Stimulated activated CD8-positive, alpha-beta memory T cell treated with anti-CD3 and anti-CD28 coated beads, Interleukin-12 subunit alpha, Interleukin-12 subunit beta, amount 100 ng/mL, for 1 hour (primary cell): ENCODE measurements at places on chromosomes 6 and 20.

DNA sequence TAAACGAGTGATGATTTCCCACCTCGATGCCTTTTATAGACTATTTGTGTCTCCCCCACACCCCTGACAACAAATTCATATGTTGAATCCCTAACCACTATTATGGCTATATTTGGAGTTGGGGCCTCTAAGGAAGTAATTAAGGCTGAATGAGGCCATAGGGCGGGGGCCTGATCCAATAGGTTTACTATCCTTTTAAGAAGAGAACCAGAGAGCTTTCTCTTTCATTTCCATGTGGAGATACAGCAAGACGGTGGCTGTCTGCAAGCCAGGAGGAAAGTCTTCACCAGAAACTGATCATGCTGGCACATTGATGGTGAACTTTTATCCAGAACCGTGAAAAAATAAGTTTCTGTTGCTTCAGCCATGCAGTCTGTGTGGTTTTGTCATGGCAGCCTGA is 38.9 kb upstream of the CLIC5 start:
- DNase-seq = no peak

DNA sequence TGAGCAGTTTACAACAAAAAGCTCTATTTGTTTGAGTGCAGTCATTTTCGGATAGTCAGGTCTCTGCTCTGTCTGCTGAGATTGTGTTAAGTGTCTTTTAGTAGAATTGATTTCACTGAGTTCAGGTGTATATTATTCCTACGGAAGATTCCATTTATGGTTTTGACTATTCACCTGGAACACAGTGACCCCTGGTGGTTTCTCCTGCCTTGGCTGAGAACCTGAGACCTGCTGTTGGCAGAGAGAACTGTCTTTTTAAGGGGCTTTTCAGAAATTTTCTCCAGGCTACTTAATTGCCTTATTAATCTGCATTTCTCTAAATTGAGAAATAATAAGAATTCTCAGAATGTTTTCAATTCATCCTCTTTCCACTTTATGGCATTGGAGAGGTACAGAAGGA is 508.0 kb downstream of the TBC1D32 start:
- DNase-seq = no peak

DNA sequence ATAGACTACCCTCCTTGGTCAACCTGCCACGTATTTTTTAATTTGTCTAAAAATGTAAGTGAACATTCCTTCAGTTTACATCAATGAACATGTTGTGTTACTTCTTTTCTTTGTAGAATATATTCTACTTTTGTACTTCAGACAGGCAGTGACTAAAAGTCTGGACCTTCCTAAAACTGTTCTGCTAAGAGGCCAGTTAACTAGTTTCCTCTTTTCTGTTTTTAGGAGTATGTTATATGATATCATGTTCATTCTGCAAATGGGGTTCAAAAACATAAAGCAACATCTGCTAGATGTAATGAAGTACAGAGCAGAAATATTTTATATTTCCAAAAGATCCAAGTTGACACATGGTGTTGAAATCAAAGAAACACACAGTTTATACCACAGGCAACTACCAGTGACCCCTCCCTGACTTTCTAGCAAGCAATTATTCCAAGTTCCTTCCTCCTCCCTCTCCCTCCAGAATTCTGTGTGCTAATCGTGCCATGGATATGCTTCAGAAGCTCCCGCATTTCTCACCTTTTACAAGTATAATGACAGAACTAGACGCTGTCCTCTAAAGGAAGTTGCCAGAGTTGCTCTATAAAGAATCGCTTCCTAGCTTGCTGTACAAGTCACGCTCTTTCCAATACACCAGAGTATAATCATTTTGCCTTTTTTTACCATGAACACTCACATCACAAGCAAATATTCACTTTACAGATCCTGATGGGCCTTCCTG is 64.7 kb downstream of the ARHGAP18 start:
- no peak for DNase-seq

GRCh38 chr6:121886223-121886830 is 450.9 kb downstream of the GJA1 start:
- DNase-seq = no peak

- no peak for DNase-seq
Measured at GRCh38 chr6:3526962-3527650, 70.3 kb upstream of the SLC22A23 start.

DNA sequence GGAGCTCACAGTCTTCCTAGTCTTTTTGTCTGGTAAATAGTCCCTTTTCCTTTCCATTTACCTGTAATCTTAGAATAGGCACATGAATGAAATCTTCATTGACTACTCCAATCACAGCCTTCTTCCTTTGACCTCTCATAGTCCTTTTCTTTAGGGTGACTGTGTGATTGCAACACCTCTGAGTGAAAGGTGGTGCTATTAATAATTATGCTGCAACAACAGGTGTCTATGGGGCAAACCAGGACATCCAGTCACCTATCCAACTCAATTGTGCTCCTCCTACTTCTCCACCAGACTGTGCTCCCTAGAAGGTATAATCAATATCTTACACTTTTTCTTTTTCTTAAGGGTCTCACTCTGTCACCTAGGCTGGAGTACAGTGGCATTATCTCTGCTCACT is 29.4 kb downstream of the RIPOR2 start:
- no peak for DNase-seq

DNA sequence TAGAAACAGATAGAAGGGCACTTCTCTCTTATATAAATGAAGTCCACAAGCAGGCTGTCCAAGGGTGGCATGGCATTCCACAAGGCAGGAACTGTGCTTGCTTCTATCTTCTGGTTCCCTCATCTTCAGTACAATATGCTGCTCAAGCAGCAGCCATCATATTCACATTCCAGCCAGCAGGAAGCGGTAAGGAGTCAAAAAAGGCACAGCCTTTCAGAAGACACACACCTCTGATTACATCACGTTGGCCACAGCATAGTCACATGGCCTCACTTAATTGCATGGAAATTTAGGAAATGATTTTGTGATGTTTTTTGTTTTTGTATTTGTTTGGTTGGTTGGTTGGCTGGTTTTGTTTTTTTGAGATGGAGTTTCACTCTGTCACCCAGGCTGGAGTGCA is 19.0 kb downstream of the REM1 start:
- DNase-seq = no peak

DNA sequence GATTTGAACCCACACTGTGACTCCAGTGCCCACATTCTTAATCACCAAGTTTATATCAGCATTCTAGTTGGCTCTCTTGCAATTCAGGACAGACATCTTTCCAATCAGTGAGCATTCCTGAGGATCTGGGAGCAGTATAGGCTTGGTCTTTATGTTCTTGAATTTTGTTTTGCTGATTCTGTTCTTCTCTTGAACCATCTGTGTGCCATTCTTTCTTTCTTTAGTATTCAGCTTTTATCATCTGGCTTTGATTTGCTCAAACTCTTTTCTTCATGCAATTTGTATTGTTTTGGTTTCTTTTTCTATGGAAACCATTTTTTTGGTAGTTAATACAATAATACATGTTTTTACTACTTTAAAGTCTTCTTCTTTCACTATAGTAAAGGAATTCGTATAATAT is 162.4 kb downstream of the CD109 start:
- no peak for DNase-seq

DNA sequence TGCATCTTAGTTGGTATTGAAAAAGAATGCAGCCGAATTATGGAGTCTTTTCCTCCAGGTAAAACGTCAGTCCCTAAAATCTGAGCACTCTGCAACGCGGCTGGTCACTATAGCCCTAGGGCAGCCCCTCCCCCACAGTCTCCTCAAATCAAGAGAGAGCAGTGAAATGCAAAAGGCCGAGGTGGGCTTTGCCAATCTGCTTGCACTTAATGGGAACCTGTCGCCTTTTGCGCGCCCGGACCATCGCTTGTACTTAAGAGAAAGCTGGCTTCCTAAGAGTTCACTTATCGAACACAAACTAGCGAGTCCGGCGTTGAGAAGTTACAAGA is 447 bp downstream of the MCM3 start:
- no peak for DNase-seq

- no peak for DNase-seq
Measured at GRCh38 chr6:27312950-27313271, 838 bp upstream of the POM121L2 start.

DNA sequence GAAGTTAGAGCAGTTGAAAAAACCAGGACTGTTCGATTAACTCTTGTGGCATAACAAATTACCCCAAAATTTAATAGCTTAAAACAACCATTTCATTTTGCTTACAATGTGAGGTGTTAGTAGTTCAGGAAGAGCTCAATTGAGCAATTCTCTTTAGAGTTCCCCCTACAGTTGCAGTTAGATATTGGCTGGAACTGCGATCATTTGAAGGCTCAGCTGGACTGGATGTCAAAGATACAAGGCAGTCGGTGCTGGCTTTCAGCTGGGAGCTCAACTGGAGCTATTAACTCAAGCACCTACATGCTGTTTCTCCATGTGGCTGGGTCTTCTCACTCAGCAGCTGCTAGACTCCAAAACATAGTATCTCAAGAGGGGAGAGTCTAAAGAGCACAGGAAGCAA is 96.0 kb upstream of the LOC128125822 start:
- no peak for DNase-seq

DNA sequence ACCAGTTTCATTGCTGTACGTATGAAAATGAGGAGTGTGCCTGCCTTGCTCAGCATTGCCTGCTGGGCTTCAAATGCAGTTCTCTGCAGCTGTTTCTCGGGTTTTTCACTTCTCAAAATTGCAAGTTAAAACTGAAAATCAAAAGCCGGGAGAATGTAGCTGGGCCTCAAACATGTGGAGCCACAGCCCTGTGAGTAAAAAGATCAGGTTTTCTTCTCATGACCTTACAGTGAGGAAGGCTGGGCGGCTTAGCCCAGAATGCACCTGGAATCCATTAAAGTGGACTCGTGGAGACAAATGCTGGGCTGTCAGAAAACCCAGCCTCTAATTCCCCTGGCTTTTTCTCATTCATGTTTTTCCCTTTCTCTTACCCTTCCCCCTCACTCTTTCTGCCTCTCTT is 34.4 kb downstream of the DSE start:
- no peak for DNase-seq

DNA sequence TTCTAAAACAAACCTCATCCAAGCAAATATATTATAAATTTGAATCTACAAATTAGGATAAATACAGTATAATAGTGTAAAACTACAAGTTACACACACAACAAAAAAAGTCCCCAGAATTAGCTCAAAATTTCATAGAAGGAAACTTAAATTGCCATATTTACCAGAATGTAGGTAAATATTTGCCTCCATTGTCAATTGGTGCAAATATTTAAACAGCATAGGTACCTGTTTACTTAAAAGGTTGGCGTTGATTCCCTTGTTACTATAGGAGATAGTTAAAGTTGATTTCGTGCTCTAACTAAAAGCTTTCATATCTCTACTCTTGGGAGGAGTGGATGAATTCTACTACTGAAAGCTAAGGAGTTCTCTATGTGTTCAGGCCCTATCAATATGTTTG is 111.6 kb upstream of the TENT5A start:
- no peak for DNase-seq

DNA sequence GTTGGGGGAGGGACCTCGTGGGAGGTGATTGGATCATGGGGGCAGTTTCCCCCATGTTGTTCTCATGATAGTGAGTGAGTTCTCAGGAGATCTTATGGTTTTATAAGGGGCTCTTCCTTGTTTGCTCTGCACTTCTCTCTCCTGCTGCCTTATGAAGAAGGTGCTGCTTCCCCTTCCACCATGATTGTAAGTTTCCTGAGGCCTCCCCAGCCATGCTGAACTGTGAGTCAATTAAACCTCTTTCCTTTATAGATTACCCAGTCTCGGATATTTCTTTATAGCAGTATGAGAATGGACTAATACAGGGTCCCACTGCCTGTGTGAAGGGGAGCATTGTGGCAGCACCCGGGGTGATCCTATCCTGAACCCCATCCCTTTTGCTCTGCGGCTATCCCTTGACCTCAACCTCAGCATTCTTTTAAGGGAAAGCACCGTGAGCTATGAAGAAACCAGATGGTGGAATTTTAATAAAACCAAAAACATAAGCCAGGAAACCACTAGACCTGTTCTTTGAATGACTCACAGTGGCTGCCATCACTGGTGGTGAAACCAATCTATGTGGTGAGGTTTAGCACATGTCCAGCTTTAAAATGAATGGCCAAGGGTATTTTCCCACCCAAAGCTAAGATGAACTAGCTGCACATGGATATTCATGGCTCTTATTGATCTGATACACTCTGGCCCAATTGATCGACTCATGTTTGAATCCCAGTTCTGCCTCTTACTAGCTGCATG is 62.2 kb downstream of the ZDHHC14 start:
- DNase-seq = no peak

DNA sequence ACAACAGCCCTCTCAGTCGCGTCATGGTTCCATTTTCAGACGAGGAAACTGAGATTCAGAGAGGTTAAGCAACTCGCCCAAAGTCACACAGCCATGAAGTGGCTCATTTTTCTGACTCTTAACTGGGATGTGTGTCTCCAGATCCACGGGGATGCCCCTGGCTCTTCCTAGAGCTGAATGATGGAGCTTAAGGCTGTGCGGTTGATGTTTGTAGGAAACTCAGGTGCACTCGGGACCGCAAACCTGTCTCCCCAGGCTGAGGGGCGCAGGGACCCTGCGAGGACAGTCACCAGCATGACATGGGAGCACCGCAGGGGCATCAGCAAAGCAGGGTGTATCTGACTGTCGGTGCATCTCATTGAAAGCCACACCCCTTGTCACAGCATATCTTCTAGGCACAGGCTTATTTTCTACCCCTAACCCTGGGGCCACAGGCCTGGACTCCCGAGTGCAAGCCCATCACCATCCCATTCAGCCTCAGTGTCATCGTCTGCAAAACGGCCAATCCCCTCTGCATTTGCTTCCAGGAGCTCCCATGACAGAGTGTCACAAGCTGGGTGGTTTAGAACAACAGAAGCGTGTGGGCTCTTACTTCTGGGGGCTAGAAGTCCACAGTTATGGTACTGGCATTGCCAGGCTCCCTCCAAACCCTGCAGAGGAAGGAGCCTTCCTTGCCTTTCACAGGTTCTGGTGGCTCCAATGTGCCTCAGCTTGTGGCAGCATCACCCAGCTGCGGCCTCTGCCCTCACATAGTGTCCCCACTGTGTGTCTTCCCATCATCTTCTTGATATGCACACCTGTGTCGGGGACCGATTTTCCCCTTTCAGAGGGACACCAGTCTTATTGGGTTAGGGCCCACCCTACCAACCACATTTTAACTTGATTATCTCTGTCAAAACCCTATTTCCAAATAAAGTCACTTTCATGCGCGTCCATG is 9.9 kb upstream of the ARHGAP40 start:
- no peak for DNase-seq

GRCh38 chr6:50884364-50884763 is 65.7 kb downstream of the TFAP2B start:
- DNase-seq = no peak

DNA sequence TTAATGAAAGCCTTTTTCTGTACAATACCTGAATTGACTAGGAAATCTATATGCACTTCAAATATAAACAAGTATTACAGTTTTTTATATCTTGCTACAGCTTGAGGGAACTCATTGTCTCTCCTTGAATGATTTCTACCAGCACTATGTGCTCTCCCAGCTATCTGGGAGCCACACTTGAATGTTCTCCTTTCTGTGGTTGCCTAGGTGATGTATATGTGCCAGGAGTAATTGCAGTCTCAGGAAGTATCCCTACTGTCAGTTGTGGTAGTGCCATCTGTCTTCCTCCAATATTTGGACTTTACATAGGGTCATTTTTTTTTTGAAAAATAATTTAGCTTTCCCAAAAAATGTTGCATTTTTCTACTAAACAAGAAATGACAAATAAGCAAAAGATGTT is 288.0 kb upstream of the PLCB4 start:
- no peak for DNase-seq

GRCh38 chr20:15563836-15564235 is 1009.4 kb downstream of the KIF16B start:
- DNase-seq = no peak
